ENCODE measurements at places on chromosomes 1 and 21.
A peak's percentile ranks its signal among the peaks of the same experiment; 100 is the strongest.

- no peak for DNase-seq
Measured at GRCh38 chr1:237528545-237528944, 362.2 kb downstream of the ZP4 start.

DNA sequence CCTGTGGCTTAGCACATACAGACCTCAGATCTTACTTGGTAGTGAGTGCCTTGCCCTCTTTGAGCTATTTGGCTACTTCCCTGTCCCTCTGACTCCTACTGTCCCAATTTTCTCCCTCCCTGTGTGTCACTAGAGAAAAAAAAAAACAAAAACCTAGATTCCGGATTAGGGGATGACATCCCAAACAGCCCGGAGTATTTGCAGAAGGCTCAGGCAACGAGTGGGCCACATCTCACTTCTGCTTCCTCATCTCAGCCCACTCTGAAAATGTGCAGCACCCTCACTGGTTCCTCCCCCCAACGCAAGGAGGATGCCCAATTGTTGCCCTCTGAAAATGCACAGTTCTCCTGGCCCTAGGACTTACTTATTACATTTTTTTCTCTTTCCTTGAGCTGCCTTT lies 4.9 kb downstream of the NHLH1 start:
- no peak for DNase-seq

DNA sequence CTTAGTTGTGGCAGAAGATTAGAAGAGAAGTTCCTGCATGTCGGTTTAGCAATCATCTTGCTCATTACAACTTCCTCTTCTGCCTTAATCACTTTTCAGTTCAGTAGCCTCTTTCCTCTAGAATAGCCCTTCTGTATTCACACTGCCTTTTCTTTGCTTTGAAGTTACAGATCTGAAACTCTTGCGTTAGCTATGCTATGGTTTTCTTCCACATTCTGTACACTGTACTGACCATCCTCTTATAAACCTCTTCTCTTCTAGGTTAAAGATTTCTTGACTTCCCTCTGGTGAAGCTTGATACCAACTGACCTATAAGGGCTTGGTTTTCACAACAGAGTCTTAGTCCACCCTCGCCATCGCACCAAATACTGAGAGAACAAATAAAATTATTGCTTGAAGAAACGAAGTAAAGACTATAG lies 35.0 kb downstream of the C21orf91 start:
- no peak for DNase-seq

DNA sequence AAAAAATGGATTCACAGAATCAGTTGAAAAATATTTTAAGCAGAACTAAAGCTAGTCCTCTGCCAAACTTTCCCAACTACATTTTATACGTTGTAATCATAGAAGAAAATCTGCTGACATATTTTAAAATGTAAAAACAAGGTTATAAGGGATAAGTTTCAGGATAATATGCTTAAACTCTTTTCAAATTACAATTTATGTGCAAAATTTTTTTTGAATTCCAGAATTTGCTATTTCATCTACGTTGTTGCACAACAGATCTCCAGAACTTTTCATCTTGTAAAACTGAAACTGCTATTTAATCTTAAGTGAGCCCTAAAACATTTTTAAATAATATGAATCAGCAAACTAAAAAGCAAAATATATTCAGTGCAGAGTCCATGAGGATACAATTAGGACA lies 5.9 kb downstream of the EDEM3 start:
- no peak for DNase-seq

- no peak for DNase-seq
Measured at GRCh38 chr21:28550057-28550825, 442.4 kb downstream of the LTN1 start.

- DNase-seq = no peak
Measured at GRCh38 chr1:64550510-64550909, 80.6 kb downstream of the CACHD1 start.

- DNase-seq = no peak
Measured at GRCh38 chr1:60835649-60836048, 246.7 kb upstream of the NFIA start.

- DNase-seq = no peak
Measured at GRCh38 chr1:174892016-174892415, 107.7 kb upstream of the CACYBP start.

- DNase-seq = no peak
Measured at GRCh38 chr1:22410401-22410800, 41.2 kb upstream of the ZBTB40 start.

- no peak for DNase-seq
Measured at GRCh38 chr1:93690921-93691789, 9.5 kb upstream of the BCAR3 start.

DNA sequence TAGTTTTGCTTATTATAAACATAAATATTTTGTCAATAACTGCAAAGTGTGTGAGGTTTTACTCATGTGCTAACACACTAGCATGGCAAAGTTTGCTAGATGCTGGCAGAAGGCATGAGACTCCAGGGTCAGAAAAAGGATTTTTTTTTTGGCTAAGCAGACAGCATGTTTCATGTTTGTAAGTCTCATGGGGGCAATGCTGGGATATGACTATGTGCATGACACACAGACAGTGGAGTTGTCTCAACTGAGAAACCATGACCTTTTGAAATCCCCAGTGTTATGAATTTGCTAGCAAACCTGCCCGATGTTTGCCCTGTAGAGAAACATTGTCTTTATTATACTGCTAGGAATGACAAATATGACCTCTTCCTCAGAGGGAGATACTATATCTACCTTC lies 448.2 kb downstream of the BRINP3 start:
- DNase-seq = no peak

DNA sequence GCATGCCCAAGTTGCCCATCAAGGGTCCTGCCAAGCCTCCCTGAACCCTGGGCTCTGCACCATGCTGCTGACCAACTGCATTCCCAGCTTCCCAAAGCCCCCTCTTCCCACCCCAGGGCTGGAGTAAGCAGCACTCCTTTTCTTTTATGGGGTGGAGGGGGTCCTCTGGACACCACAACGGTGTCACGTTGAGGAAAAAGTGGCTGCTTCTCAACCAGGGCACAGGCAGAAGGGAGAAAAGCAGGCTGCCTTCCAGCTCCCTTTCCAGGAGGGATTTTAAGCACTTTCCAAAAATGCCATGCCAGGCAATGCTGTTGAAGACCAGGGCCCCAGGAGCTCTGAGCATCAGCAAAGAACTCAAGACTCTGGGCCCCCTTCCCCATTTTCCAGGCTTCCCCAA lies 691 bp downstream of the RIMS3 start:
- no peak for DNase-seq

GRCh38 chr1:65952696-65953095 lies 160.0 kb downstream of the PDE4B start:
- DNase-seq = no peak

DNA sequence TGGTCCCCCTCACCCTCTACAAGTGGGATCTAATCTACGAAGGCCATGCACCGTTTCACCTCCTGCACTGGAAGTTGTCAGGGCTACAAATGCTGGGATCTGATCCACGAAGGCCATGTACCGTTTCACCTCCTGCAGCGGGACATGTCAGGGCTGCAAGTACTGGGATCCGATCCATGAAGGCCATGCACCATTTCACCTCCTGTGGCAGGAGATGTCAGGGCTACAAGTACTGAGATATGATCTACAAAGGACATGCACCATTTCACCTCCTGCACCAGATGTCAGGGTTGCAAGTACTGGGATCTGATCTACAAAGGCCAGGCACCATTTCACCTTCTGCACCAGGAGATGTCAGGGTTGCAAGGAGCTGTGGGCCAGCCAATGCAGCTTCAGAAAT lies 7.0 kb downstream of the ALDH4A1 start:
- DNase-seq = no peak

GRCh38 chr1:29712284-29712651 lies 475.9 kb downstream of the PTPRU start:
- no peak for DNase-seq

- no peak for DNase-seq
Measured at GRCh38 chr1:39275836-39276507, 71.5 kb downstream of the MACF1 start.

- DNase-seq = no peak
Measured at GRCh38 chr1:79499541-79499940, 493.0 kb upstream of the ADGRL4 start.

DNA sequence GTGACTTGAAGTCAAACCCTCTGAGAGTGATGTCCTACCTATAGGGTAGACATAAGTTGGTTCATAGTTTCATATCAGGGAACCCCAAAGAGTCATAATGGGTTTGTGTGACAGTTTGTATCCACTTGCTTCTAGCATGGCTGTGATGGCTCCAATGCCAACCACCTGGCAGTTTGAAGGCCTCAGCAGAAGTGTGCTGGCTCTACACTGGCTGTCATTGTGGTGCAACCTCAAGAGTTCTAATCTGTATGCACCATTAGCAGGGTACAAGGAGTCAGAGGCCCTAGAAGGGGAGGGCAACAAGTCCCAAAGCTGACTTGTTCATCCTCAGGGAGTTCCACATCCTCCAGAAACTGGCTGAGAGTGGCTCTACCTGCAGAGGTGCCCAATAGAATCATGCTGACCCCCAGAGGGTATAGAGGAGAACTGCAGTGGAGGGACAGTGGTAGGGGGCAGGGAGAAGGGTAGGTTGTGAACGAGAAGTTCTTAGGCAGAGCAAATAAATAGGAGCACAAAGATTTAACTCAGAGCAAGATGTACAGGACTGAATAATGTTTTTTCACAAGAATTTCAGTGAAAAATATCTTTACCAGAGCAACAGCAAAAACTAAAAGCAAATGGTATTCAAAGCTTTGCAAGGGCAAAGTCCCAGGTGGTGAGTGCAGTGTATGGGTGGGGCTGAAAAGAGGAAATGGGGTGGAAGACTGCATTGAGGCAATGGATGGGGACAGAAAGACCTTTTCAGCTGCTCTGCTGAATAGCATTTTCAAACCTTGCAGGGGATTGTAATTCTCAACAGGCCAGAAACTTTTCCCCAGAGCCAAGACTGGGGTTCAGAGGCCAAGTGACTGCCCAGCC lies 3.2 kb downstream of the FCRL2 start:
- DNase-seq = no peak

DNA sequence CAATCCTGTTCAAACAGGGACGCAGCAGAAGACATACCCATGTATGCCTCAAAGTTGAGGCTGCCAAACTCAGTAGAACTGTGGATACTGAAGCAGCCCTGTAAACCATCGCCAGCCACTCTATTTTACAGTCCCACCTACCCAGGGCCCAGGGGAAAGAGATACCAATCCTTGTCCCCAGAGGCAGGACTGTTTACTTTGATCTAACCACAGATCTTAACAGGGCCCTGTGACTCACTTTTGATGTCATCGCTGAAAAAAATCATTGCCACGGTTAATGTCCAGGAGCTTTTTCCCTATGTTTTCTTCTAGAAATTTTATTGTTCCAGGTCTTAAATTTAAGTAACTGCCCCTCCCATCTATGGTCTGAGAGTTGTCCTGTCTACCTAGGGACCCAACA lies 538.4 kb upstream of the NCAM2 start:
- no peak for DNase-seq

DNA sequence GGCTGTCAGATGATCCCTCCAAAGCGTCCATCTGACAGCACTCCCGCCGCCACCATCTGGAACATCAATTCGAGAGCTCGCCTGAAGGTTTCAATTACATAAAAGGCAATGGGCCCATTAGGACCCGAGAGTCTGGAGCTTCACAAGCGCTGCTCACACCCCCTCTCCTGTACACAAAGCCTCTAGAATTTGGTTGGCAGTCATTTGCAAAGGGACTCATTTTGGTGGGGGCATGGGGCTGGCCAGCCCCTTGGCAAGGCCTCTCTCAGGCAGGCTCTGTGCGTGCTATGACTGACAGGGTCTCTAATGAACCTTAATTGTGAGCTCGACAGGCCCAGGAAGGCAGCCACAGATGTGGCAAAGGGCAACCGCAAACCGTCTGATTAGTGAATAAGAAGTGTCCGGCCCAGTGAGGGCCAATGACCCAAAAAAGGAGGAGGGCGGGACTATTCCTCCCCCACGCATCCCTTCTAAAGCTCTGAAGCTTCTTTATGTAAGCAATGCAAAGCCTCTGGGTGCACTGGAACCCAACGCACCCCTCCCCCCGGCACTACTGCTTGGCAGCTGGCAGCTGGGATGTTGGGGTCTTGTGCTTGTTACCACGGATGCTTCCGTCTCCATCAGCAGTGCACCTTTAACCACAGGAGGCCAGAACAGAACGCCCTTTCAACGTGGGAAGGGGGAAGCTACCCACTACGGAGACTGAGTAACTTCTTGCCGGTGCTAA lies 79.4 kb downstream of the CAPZB start:
- peak; percentile 66 for DNase-seq
